ENCODE measurements at places on chromosomes 2 and 18. TPM values are rescaled to one million over a fixed set of nuclear protein-coding genes. Genes with fewer than 3 reads are reported as not detected.

Gene ARHGAP15
- total RNA-seq = 0.11 TPM

GRCh38 chr2:30915486-30915885 lies 108.2 kb upstream of the CAPN13 start:
- no peak for DNase-seq

DNA sequence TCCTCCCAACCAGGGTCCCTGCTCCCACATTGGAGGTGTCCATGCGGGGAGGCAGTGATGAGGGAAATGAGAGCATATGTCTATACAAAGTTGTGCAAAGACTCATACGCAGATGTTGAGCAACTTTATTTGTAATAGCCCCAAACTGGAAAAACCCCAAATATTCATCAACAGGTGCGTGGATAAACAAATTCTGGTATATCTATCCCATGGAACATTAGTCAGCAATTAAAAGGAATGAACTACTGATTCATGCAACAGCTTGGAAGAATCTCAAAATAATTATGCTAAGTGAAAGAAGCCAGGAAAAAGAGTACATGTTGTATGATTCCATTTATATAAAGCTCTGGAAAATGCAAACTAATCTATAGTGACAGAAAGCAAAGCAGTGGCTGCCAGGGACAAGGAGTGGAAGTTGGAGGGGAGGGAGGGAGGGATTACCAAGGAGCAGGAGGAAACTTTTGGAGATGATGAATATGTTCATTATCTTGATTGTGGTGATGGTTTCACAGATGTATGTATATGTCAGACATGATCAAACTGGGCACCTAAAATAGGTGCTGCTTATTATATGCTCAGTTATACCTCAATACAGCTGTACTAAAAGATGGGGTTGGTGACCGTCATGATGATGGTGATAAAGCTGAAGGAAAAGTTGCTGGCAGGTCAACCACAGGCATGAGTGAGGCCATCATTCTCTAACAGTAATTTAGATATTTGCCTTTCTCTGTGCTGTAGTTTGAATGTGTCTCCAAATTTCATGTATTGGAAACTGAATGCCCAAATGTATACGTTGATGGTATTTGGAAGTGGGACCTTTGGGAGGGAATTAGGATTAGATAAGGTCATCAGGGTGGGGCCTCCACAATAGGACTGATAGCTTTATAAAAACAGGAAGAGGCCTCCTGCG lies 270.9 kb downstream of the CYP26B1 start:
- peak; percentile 57 for DNase-seq

DNA sequence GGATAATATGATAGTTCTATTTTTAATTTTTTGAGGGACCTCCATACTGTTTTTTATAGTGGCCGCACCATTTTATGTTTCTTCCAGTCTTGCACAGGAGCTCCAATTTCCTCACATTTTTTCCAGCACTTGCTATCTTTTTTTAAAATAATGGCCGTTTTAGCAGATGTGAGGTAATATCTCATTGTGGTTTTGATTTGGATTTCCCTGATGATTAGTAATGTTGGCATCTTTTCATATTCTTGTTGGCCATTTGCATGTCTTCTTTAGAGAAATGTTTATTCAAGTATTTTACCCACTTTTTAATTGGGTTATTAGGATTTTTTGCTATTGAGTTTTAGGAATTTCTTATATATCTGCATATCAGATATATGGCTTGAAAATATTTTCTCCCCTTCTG lies 29.9 kb upstream of the NAPG start:
- DNase-seq = peak; percentile 70

Gene ALMS1
- total RNA-seq = 19.7 TPM

- peak; percentile 79 for DNase-seq
Measured at GRCh38 chr2:191049728-191050639, 36.0 kb upstream of the STAT1 start.

- no peak for DNase-seq
Measured at GRCh38 chr18:43961722-43962121, 684.4 kb upstream of the SYT4 start.

Gene SLC9A4
- total RNA-seq = 0.06 TPM

GRCh38 chr18:40357536-40357935 lies 1597.5 kb upstream of the PIK3C3 start:
- no peak for DNase-seq

Gene NXPH2
- not detected for total RNA-seq

GRCh38 chr2:203590496-203590895 lies 55.4 kb upstream of the RAPH1 start:
- no peak for DNase-seq

- DNase-seq = no peak
Measured at GRCh38 chr18:59575995-59576394, 121.2 kb downstream of the CCBE1 start.

Gene TUBB8B
- not detected for total RNA-seq

DNA sequence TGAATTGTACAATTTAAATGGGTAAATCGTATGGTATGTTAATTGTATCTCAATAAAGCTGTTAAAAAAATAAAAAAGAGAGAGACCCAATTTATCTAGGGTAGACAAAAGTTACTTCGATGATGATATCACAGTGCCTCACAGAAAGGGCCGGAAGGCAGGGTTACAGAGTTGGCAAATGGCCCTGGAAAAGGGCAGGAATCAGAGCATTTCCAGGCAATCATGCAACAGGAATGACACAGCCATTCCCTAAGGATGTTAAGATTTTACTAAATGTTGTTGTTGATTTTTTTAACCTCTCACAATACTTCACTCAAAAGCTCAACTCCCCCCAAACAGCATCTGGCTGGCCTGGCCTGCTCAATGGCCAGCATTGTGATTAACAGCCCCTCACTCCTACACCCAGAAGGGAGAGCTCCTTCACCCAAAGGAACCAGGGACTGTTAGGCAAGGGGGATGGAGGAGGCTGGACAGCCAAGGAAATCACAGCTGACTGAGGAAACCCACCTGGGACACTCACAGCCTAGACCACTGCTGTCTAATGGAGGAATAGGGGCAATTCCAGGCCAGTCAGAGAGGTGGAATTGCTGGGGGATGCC lies 7.7 kb upstream of the SP100 start:
- peak; percentile 90 for DNase-seq

DNA sequence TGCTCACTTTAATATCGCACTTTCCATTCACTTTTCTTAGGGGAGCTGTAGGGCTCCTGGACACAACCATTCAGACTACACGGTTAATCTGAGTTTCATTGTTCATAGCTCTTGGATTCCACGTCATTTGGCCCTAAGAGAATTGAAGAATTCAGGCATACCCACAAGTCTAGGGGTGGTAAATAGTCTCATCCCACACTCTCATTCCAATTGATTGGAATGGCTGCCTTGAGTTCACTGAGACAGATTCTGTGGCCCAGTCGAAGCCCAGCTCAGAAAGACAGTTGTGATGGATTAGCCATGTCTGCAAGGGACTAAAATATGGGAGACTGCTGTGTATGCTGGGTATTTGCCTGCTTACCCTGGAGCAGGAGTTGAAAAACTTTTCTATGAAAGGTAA lies 124.6 kb downstream of the TFCP2L1 start:
- DNase-seq = no peak

GRCh38 chr2:28556303-28556702 lies 60.4 kb downstream of the PLB1 start:
- no peak for DNase-seq

GRCh38 chr2:129379411-129379810 lies 600.1 kb upstream of the RAB6C start:
- DNase-seq = no peak

Gene IKZF2
- total RNA-seq = 5.1 TPM

DNA sequence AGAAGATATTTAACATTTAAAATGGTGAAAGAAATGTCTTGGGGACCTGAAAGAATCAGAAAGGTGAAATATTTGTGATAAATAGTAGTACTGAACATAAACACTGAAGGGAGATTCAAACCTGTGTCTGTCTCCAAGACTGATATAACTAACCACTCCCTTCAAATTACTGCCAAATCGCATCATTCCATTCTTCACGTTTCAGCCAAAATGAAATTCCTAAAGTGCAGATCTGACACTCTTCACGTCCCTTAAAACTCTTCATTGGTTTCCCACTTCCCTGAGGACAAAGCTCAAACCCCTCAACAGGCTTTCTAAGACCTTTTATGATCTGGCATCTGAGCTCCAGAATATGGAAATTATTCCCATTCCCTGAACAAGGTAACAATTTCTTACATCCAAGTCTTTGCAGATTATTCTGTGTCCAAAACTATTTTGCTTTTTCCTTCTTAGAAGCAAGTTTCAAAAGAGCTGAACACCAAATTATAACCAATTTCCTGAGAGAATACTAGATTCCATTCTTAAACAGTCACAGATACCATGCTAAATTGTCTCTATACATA lies 18.9 kb downstream of the SLC8A1 start:
- no peak for DNase-seq

GRCh38 chr2:126804347-126804746 lies 94.3 kb upstream of the TEX51 start:
- DNase-seq = no peak

Gene FSHR
- not detected for total RNA-seq

Gene MEP1B
- total RNA-seq = not detected

Gene OSR1
- 8.6 TPM for total RNA-seq

GRCh38 chr2:218091746-218092145 lies 22.7 kb downstream of the RUFY4 start:
- DNase-seq = no peak

All from LHCN-M2 (cell line).